ENCODE measurements at places on chromosomes 4 and X.

GRCh38 chrX:99398545-99398944 lies 1011.5 kb downstream of the PCDH19 start:
- DNase-seq = no peak

GRCh38 chr4:117898496-117898895 lies 135.8 kb upstream of the NDST3 start:
- no peak for DNase-seq

DNA sequence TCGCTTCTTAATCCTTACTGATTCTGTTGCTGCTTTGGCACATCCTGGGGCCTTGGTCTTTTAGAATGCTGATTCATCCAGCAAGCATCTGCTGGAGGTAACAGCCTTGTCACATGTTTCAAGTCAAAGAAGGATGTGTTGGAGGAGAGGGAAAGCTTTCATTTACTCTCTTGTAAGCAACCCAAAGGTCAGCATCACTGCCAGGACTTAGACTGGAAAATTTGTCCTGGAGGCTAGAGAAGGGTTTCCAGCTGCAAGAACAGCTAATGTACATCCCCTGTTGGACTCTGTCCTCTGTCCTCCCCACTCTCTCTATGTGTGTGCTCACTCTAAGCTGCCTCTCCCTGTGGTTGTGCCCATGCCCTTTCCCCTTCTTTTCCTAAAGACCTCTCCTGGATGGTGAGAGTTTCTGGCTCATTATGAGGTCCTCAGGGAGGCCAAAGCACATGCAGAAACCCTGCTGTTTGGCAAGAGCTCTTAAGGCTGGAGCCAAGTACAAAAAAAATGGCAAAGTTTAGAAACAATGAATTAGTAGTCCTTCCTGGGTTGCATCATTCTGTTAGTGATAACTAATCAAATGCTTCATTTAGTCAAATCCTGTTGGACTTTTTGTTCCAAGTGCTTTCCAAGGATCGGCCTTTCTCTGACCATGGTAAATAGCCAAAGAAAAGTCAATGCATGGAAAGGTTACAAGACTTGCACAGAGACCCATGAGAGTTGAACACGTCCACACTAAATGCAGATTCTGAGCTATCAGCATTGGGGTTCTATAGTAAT lies 13.4 kb upstream of the SRPX start:
- DNase-seq = peak; percentile 62

GRCh38 chr4:28179126-28179525 lies 1318.5 kb downstream of the STIM2 start:
- no peak for DNase-seq

DNA sequence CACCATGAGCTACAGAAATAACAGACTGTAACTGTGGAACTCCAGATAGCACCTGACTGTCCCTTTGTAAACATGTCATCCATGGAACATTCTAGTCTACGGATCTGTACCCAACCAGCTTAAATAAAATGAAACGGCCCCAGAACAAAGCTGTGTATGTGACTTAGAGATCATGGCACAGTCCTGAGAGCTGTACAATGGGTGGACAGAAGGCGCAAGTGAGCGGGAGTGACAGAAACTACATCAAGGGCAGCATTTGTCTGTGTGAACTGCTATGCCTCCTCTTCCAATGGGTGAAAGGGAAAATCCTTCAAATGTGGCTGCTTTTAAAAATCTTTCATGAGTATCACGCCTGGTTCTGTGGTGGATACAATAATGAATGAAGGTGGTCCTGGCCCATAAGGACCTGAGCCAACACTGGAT lies 72.5 kb downstream of the FAT1 start:
- DNase-seq = no peak

- DNase-seq = no peak
Observed at GRCh38 chrX:28177202-28177601, 196.0 kb upstream of the DCAF8L1 start.

DNA sequence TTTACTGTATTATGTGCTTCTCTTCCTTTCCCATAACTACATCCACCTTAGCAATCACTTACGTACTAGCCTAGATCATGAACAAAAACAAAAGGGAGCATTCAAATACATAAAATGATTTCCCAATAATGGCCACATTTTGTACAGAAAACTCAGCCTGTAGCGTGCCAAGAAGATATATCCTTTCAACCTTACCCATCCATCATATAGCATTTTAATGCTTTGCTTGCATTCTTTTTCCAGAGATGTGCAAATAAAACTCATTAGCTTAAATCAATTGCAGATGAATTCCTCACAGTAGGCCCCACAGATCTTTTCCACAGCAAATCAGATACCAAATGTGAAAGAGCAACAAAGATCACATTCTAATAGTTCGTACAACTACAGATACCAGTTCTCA lies 20.8 kb downstream of the GRSF1 start:
- DNase-seq = no peak

DNA sequence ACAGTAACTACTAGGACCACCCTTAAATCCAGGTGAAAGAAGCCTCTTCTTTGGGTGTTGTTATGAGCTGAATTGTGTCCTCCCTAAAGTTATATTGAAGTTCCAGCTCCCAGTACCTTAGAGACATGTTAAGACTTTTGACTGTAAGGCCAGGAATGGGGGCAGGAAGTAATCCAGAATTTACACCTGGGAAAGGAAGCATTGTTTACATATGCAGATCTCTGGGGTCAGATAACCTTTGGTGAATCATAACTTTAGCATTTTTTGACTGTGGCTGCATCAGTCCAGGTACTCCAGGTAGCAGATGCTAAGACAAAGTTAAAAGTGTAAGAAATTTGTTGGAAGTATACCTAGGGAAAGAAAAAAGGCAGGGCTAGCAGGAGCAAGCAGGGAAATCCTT lies 104.9 kb upstream of the CENPE start:
- DNase-seq = no peak

- no peak for DNase-seq
Observed at GRCh38 chrX:155893521-155893920, 12.4 kb downstream of the VAMP7 start.

GRCh38 chrX:68498044-68498507 lies 775 bp upstream of the YIPF6 start:
- DNase-seq = peak; percentile 54

- DNase-seq = no peak
Observed at GRCh38 chr4:153141238-153141637, 63.0 kb upstream of the TRIM2 start.

DNA sequence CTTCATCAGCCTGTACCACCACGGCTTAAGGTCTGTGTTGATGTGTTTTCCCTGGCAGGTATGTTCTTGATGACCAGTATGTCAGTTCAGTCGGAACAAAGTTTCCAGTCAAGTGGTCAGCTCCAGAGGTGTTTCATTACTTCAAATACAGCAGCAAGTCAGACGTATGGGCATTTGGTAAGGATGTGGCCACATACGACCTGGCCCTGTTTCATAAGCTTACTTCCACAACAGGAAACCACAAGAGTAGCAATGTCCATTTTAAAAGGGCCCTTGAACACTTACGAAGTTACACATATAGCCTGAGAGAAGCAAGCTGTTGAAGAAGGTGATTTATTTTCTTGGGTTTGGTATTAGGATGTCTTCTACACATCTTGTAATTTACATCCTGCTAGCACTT lies 46.1 kb downstream of the BMX start:
- no peak for DNase-seq

GRCh38 chr4:162116095-162116779 lies 47.6 kb downstream of the FSTL5 start:
- no peak for DNase-seq

GRCh38 chr4:158811704-158812103 lies 42.9 kb downstream of the FNIP2 start:
- no peak for DNase-seq

GRCh38 chrX:24149351-24150050 lies at the start of gene ZFX:
ZFX (plus strand) TSS chrX:24149729; CDS start chrX:24172743, 23,014 bp downstream.
- DNase-seq = peak; percentile 32

- DNase-seq = no peak
Observed at GRCh38 chr4:139567159-139567870, 11.3 kb upstream of the SETD7 start.

GRCh38 chr4:25271866-25272265 lies 38.0 kb downstream of the PI4K2B start:
- no peak for DNase-seq

- no peak for DNase-seq
Observed at GRCh38 chr4:101355246-101355645, 7.9 kb upstream of the PPP3CA start.

DNA sequence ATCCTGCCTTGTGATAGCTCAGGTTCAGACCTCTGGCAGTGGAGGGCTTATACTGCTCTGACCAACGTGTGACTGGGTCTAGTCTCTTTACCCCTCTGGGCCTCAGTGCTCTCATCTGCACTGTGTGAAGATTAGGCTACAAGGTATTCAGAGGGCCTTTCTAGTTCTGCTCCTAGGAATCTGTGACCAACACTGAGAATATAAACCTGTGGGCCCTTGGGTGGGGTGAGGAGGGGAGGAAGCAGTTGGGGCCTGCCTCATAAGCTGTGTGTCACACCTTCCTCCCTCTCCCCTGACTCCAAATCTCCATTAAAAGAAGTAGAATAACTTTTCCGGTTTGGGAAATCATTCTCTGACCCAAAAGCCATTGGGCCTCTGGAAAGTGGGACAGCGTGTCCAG lies 66.3 kb upstream of the MSN start:
- DNase-seq = no peak

GRCh38 chr4:70577220-70577927 lies 14.7 kb upstream of the AMBN start:
- no peak for DNase-seq

DNA sequence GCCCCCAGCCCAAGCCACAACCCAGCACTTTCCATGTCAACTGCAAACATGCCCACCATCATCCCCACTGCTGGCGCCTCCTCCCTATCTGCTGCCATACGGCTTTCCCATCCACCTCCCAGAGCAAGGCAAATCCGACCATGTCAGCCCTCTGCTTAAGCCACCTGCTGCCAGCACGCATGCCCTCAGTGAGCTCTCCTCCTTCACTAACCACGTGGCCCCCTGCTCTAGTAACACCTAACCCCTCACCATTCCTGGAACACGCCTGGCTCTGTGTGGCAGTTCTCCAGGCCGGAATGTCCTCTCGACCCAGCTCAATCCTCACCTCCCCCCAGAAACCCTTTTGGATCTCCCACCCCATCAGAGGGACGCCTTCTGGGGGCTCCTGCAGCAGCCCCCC lies 17.4 kb downstream of the BCAP31 start:
- DNase-seq = no peak

DNA sequence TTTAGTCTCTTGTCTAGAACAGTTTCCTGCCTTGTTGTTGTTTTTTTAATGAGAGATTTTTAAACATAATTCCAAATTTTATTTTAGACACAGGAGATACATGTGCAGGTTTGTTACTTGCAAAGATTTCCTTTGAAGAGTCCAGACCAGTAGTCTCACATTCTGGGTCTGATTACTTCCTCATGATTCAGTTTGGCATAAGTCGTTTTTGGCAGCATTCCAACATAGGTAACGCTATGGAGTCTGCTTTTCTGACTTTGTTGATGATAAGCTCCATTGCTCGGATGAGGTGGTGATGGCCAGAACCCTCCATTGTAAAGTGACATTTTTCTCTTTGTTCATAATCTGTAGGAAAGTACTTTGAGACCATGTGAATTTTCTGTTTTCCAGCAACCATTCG lies 74.7 kb downstream of the CLCN4 start:
- no peak for DNase-seq
